Stimulated activated CD4-positive, alpha-beta T cell treated with anti-CD3 and anti-CD28 coated beads, Interleukin-1b, Interleukin-23, amount 100 ng/mL, for 48 hours (primary cell): ENCODE measurements at places on chromosomes 1 and 21.

DNA sequence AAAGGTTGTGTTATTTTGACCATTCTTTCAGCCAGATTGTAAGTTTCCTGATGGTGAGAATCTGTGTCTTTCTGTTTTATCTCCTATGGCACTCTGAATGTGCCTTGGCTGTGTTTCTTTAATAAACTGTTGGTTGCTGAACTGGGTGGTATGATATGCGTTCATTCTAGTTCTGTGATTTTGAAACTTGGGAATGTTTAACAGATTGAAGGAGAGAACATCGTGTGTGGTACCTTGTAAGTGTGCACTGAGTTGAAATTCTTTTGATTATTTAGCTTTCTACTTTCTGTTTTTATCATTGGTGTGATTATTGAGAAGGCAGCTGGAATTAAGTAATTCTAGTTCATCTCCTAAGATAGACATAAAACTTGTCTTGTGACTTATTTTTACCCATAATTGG, 4.6 kb downstream of the BACH1 start:
- no peak for DNase-seq

DNA sequence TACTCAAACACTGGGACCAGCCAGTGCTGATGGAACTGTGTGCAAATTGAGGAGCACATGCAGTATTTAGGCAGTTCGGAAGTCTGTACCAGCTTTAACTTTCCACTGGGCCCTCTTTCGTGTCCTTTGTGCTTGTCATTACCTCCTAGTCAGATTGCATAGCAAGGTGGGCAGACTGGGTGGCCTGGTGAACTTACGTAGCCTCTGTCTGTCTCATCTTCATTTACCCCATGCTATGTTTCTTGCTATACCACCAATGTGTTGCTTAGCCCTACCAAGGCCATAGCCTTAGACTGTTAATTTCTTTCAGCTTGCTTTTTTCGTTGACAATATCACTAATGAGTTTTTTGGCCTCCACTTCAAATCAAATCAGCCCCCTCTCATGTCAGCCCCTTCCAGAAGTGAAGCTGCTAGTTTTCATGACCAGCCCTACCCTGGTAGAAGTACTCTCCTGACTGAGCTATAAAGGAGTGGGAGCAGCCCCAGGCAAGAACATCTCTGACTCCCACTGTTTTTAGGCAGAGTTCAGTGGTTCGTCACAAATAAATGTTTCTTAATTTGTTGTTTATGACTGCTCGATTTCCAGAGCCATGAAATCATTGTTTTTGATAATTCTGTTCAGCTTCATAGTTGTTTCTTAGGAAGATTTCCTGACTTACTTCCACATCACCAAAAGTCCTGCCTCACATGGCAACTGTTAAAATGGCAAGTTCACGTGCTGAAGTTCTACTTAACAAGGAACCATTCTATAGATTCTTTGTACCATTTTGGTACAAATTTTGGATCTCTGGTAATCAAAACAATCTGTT, 19.3 kb downstream of the PRKACB start:
- no peak for DNase-seq

GRCh38 chr1:164443166-164443565, 115.8 kb upstream of the PBX1 start:
- DNase-seq = no peak

GRCh38 chr1:198162091-198162767, 5.4 kb downstream of the NEK7 start:
- no peak for DNase-seq

GRCh38 chr21:34916446-34916845, 132.7 kb downstream of the RUNX1 start:
- DNase-seq = no peak

DNA sequence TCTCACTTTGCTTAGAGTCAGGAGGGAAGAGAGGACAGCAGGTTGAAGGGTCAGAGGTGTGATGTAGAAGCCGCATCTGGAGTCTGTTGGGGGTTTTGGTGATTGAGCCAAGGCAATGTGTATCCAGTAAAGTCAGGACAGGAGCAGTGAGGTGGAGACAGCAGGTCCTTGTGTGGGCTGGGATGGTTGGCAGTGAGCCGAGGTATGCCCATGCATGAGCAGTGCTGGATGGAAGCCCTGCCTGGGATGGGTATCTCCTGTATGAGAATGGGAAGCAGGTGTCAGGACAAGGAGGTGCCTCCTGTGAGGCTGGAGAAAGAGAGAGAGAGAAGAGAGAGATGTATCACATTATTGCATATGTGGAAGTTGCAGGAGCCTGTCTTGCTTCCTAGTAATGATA, 90.0 kb downstream of the OBSCN start:
- DNase-seq = no peak

GRCh38 chr1:192657760-192658159, 21.8 kb downstream of the RGS13 start:
- DNase-seq = no peak
